ENCODE measurements at places on chromosomes 13 and 19.

DNA sequence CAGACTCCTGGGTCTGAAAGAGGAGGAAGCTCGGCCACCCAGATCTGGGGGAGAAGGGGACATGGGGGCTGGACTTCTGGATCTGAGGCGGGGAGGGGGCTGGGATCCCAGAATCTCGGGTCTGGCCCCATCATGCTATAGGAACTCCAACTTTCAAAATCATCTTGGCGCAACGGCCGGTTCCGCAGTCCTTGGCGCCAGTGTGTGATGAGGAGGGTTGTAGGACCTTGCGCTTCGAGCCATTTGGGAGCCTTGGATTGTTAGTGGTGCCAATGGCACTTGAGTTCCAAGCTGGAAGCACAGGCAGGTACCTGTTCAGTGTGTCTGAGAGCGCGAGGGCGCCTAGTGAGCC, 324 bp downstream of the RUVBL2 start:
- DNase-seq, result no peak

DNA sequence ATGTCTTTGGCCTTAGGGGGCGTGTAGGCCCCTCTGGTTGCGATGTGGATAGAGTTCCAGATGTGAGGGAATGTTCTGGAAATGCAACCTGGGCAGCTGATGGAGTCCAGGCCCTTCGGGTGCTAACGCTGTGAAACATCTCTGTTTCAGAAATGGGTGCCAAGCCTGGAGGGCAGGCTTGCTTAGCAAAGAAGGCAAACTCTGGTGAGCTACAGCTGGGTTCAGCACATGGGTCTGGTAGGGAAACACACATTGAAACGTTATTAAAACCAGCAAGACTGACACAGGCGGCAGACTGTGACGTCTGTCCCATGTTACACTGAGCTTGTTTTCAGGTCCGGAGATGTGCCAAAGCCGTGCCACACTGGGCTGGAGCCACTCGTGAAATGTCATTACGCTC, 8.6 kb upstream of the CDC16 start:
- no peak for DNase-seq

DNA sequence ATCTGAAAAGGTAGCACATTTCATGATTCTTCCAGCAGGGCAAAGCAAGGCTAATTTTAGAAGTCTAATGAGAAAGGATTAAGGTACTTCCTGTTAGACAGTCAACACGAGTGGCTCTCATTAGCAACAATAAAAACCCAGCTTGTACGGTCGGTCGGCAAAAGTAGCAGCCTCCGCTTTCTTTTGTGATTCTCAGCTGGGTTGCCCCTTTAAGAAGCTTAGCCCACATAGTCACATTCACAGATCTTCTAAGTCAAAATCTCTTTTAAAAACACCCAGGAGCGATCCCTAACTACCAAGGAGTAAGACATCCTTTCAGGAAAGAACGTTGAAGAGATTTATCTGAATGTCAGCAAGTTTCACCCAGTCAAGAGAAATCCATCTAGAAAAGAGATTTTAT, 684.8 kb downstream of the DIAPH3 start:
- DNase-seq, result no peak

DNA sequence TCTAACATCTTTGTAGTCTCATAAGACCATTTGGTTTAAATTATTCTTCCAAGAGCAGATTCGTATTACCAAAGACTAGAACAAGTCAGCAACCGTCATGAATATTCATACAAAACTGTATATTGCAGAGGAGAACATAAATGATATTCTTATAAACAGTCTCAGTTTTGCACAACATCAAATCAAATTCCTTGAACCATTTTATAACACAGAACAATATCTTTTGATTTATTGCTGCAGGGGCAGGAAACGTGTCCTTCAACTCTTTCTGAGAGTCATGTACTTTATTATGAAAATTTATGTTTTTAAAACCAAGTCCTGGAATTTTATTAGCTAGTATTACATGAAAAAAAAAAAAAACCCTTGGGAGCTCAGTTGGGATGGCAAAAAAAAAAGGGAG, 26.2 kb downstream of the SIGLECL1 start:
- DNase-seq, result no peak

- no peak for DNase-seq
Observed at GRCh38 chr13:79566118-79566517, 85.2 kb downstream of the NDFIP2 start.
